ENCODE measurements at places on chromosomes 12 and 14. TPM values are rescaled to one million over a fixed set of nuclear protein-coding genes. Genes with fewer than 3 reads are reported as not detected.

Gene RTL1
- not detected for total RNA-seq

- DNase-seq = no peak
Observed at GRCh38 chr14:87386524-87386923, 606.5 kb downstream of the GALC start.

GRCh38 chr14:75531660-75532317, 9.5 kb downstream of the BATF start:
- DNase-seq = no peak

- DNase-seq = no peak
Observed at GRCh38 chr14:24463017-24463883, 20.7 kb upstream of the SDR39U1 start.

Gene LRP6
- total RNA-seq = 47.7 TPM

Gene GPRC5D
- total RNA-seq = not detected

GRCh38 chr12:92927055-92927435, 2.0 kb downstream of the EEA1 start:
- no peak for DNase-seq

- DNase-seq = no peak
Observed at GRCh38 chr12:13940335-13940865, 41.0 kb downstream of the GRIN2B start.

DNA sequence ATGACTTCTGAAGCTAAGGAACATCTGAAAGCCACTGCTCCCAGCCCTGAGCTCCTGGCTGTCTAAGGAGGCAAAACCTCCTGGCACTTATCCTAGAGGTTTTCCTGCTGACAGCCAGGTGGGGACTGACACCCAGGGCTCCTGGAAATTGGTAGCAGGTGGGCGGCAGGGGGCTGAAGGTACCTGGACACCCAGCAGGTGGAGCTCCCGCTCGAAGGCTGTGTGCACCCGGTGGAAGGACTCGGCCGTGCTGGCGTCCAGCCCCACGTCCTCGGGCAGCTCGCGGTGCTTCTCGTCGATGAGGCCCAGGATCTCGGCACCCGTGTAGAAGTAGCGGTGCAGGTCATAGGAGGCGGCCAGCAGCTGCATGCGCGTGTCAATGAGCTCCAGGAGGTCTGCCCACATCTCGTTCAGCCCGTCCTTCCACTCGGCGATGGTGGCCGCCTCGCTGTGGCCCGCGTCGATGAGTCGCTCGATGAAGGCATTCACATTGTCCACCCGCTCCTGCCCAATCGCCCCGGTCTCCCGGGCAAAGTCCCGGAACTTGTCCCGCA, 68.2 kb downstream of the PLEKHG3 start:
- no peak for DNase-seq

Gene KRT72
- not detected for total RNA-seq

Gene AMDHD1
- 0.81 TPM for total RNA-seq

GRCh38 chr14:58992935-58993334, 195.5 kb upstream of the DAAM1 start:
- DNase-seq = no peak

GRCh38 chr14:76826122-76826521, at the start of gene LRRC74A:
TSS of gene LRRC74A (plus strand) at chr14:76826408. CDS start at chr14:76826698, 290 bp downstream.
- no peak for DNase-seq

DNA sequence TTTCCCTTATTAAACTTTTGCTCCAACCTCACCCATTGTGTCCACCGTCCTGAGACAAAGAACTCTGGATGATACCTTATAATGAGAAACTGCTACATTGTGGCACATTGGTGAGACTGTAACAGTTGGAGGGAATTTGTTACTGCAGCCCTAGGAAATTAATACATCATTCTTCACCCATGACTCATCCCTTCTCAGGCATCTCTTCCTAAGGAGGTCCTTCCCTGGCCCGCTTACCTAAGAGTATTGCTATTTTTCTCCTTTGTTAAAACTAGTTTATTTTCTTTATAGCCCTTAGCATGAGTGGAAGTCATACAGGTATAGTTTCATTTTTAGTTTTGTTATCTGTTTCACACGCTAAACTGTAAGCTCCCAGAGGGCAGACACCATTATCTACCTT, 87.1 kb downstream of the TMEM260 start:
- DNase-seq = no peak

Gene CLEC4C
- not detected for total RNA-seq

DNA sequence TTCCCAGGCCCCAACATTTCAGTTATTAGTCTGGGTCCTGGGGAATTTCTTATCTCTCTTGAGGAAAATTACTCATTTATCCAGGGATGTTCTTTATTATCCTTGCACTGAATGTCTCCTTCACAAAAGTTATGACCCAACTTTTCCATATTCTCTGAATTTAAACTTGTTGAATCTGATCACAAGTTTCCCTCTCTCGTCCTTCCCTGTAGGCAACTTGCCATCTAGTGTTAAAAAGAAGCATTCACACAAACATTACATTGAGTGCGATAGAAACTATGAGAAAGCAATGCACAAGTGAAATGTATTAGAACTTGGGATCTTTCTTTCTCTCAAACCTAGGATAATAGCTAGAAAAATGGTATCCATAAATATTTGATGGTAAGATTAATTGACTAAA, 608.4 kb downstream of the FSCB start:
- DNase-seq = no peak

DNA sequence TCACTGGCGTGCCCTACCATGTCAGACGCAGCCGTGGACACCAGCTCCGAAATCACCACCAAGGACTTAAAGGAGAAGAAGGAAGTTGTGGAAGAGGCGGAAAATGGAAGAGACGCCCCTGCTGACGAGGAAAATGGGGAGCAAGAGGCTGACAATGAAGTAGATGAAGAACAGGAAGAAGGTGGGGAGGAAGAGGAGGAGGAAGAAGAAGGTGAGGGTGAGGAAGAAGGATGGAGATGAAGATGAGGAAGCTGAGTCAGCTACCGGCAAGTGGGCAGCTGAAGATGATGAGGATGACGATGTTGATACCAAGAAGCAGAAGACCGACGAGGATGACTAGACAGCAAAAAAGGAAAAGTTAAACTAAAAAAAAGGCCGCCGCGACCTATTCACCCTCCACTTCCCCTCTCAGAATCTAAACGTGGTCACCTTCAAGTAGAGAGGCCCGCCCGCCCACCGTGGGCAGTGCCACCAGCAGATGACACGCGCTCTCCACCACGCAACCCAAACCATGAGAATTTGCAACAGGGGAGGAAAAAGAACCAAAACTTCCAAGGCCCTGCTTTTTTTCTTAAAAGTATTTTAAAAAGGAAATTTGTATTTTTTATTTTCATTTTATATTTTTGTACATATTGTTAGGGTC, 13.2 kb downstream of the TRIP11 start:
- DNase-seq = no peak

- DNase-seq = no peak
Observed at GRCh38 chr12:110345963-110346362, 57.5 kb downstream of the ANAPC7 start.

GRCh38 chr12:8899830-8900229, 14.5 kb upstream of the PHC1 start:
- DNase-seq = no peak

- no peak for DNase-seq
Observed at GRCh38 chr12:30019366-30020140, 235.8 kb upstream of the TMTC1 start.

DNA sequence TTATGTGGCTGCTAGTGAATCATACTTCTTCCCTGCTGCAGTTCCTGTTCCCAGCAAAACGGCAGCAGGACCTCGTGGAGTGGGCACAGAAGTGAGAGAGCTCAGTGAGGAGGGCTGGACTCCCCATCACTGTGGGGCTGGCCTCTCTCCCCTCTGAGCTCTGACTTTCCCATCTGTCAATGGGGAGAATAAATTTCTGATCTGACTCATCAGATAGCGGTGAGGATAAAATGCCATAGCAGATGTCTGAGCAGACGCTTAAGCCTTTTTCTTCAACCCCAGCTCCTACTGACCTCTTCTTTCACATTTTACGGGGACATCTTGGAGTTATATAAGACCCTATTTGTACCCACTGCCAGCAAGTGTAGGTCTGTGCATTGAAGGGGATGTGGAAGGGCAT, 116.6 kb downstream of the CRACR2A start:
- no peak for DNase-seq

DNA sequence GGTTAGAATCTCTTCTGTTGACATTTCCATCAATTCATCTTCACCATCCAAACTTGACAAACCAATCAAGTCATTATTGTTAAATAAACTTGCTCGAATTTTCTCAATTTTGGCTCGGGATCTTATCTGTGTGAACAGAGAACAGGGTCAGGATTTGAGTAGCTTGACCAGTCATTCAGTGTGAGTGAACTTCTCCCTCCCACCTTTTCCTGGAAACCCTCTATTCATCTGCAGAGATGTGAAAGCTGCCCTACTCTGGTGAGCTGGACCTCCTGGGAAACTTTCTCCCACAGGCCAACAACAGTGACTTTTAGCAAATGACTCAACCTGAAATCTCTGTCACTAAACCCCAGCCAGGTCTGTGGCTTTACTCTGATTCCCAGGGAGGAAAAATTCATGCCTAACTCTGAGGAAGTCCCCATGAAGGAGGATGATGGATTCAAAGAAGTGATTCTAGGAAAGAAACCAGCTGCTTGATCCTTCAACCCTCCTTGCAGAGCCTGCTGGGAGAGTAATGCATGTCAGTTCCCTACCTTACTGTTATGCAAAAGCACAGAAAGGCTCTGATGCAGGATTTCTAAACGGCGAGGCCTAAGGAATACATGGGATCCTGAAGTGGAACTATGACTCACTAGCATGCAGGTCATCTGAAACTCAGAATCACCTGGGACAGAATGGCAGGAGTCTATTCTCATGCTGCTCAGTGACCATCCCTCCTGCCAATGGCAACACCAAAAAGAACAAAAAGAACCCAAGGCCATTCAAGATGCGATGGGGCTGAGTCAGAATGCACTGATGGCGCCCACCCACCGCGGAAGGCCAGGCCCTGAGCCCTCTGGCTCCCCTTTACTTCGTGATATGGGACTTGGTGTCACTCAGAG, 58.0 kb downstream of the TRAFD1 start:
- DNase-seq = no peak

- DNase-seq = no peak
Observed at GRCh38 chr12:46449856-46450255, 77.3 kb upstream of the SLC38A2 start.

Gene SLC6A15
- total RNA-seq = 0.89 TPM

DNA sequence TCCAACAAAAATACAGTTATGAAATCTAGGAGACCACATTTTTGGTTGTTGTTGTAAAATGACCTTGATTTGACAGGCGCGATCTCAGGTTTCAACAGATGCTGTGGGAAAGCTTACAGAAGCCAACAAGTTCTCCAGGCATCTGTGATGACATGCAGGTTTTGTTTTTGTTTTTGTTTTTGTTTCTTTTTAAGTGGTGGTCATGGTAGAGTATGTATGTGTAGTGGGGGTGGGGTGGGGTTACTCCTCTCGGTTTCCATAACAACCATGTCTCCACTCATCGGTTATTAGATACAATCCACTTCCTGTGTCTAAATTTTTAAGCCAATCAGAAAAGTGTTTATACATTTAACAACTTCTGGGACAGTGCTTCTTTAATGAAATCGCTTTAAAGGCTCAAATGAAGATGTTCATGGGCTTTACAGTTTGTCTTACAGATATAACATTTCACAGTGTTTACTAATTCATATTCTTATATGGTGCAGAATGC, 199.9 kb upstream of the FOXN3 start:
- no peak for DNase-seq

Gene STYX
- total RNA-seq = 14.3 TPM

- no peak for DNase-seq
Observed at GRCh38 chr12:94783862-94784261, 133.5 kb upstream of the TMCC3 start.

GRCh38 chr12:19895246-19896020, 456.1 kb downstream of the AEBP2 start:
- no peak for DNase-seq

DNA sequence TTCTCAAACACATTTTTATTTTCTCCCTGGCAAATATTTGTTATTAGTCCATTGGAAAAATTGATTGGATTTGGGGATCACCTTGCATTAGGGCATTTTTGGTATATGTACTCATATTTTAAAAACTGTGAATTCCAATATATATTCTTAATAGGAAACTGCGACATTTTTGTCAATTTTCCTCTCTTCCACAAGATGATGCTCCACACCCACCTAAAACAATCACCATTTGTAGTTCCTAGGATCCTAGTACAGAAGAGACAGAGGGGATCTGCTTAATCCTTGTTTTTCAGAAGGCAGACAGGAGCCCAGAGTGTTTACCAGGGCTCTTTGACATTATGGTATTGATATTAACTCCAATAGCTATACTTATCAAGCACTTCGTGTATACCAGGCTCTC, 22.8 kb upstream of the OASL start:
- no peak for DNase-seq

DNA sequence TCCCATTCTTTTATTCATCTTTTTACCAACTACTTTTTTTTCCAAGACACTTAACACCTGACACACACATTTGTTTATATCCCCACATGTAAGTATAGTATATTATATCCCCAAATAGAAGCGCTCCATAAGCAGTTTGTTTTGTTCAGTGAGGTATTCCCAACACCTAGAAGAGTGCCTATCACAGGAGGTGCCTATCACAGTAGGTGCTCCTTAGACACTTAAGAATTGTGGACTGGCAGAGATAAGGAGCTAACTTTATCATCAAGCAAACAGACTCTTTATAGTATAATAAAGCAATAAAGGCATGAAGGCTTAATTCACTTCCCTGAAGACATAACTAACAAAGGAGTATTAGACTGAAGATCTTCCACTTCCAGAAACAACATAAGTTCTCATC, 29.1 kb downstream of the OSBPL8 start:
- DNase-seq = no peak

Gene KRT6A
- total RNA-seq = not detected

- DNase-seq = no peak
Observed at GRCh38 chr12:128019996-128020544, 246.9 kb upstream of the TMEM132C start.

DNA sequence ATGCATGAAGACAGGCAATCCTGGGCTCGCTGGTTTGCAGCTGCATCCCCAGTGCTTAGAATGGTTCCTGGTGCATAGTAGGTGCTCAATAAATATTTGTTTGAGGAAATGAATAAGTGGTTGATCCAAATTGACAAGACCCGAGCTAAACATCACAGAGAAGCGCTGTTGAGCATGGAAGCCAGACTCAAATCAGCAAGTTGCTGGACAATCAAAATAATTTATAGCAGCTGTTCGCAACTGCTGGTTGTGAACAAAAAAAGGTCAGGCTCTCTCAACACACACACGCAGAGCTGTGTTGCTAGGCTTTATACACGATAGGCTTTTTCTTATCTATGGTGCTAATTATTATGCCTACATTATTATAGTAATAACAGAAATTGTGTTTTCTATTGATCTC, 190.2 kb downstream of the TBX5 start:
- no peak for DNase-seq

DNA sequence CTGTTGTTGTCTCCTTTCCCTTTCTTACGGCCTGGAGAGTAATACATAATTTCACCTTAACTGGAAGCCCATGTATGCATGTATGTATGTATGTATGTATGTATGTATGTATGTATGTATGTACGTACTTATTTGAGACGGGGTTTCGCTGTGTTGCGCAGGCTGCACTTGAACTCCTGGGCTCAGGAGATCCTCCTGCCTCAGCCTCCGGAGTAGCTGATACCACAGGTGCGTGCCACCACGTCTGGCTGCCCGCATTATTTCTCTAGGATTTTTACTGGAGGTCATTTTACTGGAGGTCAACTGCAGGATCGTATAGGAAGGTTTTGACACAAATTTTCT, 644 bp upstream of the OS9 start:
- DNase-seq = no peak

- DNase-seq = peak; percentile 84
Observed at GRCh38 chr12:109154451-109155438, 38.4 kb downstream of the ACACB start.

All from thyroid gland (tissue), 4 donors.